ENCODE measurements at places on chromosomes 4 and X. TPM values are rescaled to one million over a fixed set of nuclear protein-coding genes. Genes with fewer than 3 reads are reported as not detected.

Gene FAM90A26
- total RNA-seq = not detected

GRCh38 chrX:22037225-22037624 lies 5.1 kb downstream of the PHEX start:
- H3K4me3 ChIP-seq = no peak overlapping the region
- H3K27ac ChIP-seq = no peak overlapping the region
- H3K36me3 ChIP-seq = no peaks in the 10 kb centered on the region
- H3K4me1 ChIP-seq = no peaks in the 10 kb centered on the region
- DNase-seq = no peak
- H3K27me3 ChIP-seq = no peaks in the 10 kb centered on the region

GRCh38 chrX:87636533-87636932 lies 118.9 kb downstream of the KLHL4 start:
- H3K36me3 ChIP-seq = no peaks in the 10 kb centered on the region
- no peak overlapping the region for H3K27ac ChIP-seq
- no peaks in the 10 kb centered on the region for H3K27me3 ChIP-seq
- no peak for DNase-seq
- no peaks in the 10 kb centered on the region for H3K4me1 ChIP-seq

DNA sequence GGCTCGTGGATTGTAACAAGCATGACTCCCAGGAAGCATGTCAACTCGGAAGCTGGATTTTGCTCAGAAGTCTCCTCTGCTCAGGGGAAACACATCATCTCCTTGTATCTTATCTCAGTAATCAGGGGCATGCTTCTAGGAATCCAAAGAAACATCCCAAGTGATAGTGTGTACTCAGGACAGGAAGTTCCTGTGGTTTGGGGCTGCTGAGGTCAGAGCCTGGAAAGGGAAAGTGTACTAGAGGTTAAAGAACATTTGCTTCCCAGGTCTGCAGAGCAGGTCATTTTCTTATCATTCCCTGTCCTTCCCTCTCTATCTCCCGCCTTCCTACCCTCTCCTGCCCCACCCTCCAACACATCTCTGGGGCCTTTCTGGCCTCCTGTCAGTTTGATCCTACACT lies 38.8 kb downstream of the SLC34A2 start:
- no peaks in the 10 kb centered on the region for H3K27me3 ChIP-seq
- H3K4me3 ChIP-seq = no peak overlapping the region
- no peak overlapping the region for H3K27ac ChIP-seq
- no peaks in the 10 kb centered on the region for H3K36me3 ChIP-seq
- DNase-seq = no peak

- DNase-seq = no peak
- no peaks in the 10 kb centered on the region for H3K36me3 ChIP-seq
- H3K27me3 ChIP-seq = no peaks in the 10 kb centered on the region
- no peaks in the 10 kb centered on the region for H3K4me1 ChIP-seq
- H3K27ac ChIP-seq = no peak overlapping the region
Observed at GRCh38 chrX:47605024-47605423, 14.6 kb downstream of the SYN1 start.

GRCh38 chr4:3021627-3022026 lies 52.7 kb downstream of the HTT-AS start:
- H3K27me3 ChIP-seq = peaks cover 15% of the 10 kb centered on the region
- H3K27ac ChIP-seq = no peak overlapping the region
- H3K4me3 ChIP-seq = no peak overlapping the region
- no peak for DNase-seq
- H3K36me3 ChIP-seq = no peaks in the 10 kb centered on the region

Data from astrocyte (in vitro differentiated cells and primary cell).